ENCODE measurements at places on chromosomes 3 and 15. TPM values are rescaled to one million over a fixed set of nuclear protein-coding genes. Genes with fewer than 3 reads are reported as not detected.

GRCh38 chr3:154791611-154792010, 288.5 kb upstream of the MME start:
- H3K4me3 ChIP-seq: no peak overlapping the region
- no peak for DNase-seq
- no peaks in the 10 kb centered on the region for H3K27me3 ChIP-seq
- no peaks in the 10 kb centered on the region for H3K36me3 ChIP-seq

GRCh38 chr3:72182206-72182605, 397.3 kb upstream of the PROK2 start:
- H3K27me3 ChIP-seq: no peaks in the 10 kb centered on the region
- DNase-seq: no peak
- H3K27ac ChIP-seq: no peak overlapping the region
- H3K36me3 ChIP-seq: no peaks in the 10 kb centered on the region
- H3K4me1 ChIP-seq: peaks cover 7% of the 10 kb centered on the region

DNA sequence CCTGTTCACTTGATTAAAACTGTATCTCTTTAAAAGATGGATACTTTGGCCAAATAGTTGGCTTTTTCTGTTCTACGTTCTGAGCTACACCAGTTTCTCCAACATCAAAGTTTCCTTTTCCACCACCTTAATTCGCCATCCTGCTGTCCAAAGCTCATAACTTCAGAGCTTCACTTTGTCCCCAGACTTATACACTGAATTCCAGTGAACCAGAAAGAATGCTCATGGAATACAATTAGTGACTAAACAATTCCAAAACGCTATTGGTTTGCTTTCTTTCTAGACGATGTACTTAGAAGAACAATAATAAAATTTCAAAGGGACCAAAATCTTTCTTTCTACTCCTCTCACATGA, 23.2 kb downstream of the GPR15 start:
- no peaks in the 10 kb centered on the region for H3K4me1 ChIP-seq
- H3K27me3 ChIP-seq: peaks cover 4% of the 10 kb centered on the region
- no peak overlapping the region for H3K4me3 ChIP-seq
- no peak overlapping the region for H3K27ac ChIP-seq
- H3K36me3 ChIP-seq: no peaks in the 10 kb centered on the region
- DNase-seq: no peak

DNA sequence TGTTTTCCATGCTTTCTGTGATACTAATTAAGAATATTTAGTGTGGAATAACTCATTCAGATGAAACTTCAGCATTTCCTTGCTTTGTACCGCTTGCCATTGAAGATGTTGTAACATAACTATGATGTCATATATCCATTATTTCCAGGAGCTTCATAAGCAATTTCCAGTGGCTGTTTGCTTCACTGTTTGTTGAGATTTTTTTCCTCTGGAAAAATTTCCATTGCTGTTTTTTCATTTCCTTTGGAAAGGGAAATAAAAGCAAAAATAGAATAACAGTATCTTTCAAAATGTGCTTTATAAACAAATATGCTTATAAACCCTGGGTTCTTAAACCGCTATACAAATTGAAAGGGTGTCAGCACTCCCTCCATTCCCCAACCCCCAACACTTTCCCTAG, 319.6 kb upstream of the SEMA6D start:
- H3K27me3 ChIP-seq: peaks cover under 1% of the 10 kb centered on the region
- no peaks in the 10 kb centered on the region for H3K36me3 ChIP-seq
- no peak overlapping the region for H3K27ac ChIP-seq
- H3K4me3 ChIP-seq: no peak overlapping the region
- no peak for DNase-seq

Gene TRPM1
- total RNA-seq: not detected

Gene CTXN2
- total RNA-seq: not detected

DNA sequence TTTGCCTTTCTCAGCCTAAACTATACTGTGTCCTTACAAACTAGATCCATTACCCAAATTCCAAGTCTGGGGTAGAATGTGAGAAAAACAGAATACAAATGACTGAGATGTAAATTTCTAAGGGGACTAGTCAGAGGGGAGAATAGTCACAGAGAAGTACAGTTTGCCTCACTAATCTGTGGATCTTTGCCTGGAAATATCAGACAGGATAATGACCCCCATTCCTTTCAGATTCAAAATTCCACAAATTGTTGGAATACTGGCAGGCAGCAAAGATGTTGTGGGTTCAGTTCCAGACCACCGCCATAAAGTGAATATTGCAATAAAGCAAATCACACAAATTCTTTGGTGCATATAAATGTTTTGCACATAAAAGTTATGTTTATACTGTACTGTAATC, 762.8 kb upstream of the NR2F2 start:
- H3K4me3 ChIP-seq: no peak overlapping the region
- no peak for DNase-seq
- H3K36me3 ChIP-seq: no peaks in the 10 kb centered on the region
- no peaks in the 10 kb centered on the region for H3K4me1 ChIP-seq
- H3K27me3 ChIP-seq: no peaks in the 10 kb centered on the region

Gene TP63
- 1.3 TPM for total RNA-seq

- H3K27me3 ChIP-seq: no peaks in the 10 kb centered on the region
- DNase-seq: no peak
- H3K27ac ChIP-seq: no peak overlapping the region
- H3K4me1 ChIP-seq: peaks cover 7% of the 10 kb centered on the region
These were observed 6.4 kb upstream of the RTP3 start for GRCh38 chr3:46491089-46492070.

DNA sequence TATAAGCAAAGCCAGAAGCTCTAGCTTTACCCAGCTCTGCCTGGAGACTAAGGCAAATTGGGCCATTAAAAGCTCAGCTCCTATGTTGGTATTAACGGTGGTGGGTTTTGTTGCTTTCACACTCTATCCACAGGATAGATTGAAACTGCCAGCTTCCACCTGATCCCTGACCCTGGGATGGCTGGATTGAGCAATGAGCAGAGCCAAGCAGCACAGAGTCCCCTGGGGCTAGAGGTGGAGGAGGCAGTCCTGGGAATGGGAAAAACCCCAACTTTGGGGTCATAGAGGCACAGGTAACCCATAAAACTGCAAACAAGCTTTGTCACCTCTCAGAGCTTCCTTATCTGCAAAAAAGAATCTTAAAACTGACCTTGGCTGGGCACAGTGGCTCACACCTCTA, 6.6 kb downstream of the RHO start:
- no peak overlapping the region for H3K27ac ChIP-seq
- DNase-seq: no peak
- H3K4me3 ChIP-seq: no peak overlapping the region
- H3K36me3 ChIP-seq: no peaks in the 10 kb centered on the region

Gene ANKRD63
- total RNA-seq: not detected

- no peaks in the 10 kb centered on the region for H3K4me1 ChIP-seq
- no peak for DNase-seq
- H3K4me3 ChIP-seq: no peak overlapping the region
- H3K36me3 ChIP-seq: no peaks in the 10 kb centered on the region
These were observed 149.9 kb upstream of the PDZRN3 start for GRCh38 chr3:73774645-73775044.

Gene SAXO2
- 1.7 TPM for total RNA-seq

- H3K4me1 ChIP-seq: no peaks in the 10 kb centered on the region
- H3K27me3 ChIP-seq: no peaks in the 10 kb centered on the region
- no peak overlapping the region for H3K4me3 ChIP-seq
- no peak for DNase-seq
- H3K36me3 ChIP-seq: peaks cover 47% of the 10 kb centered on the region
- H3K27ac ChIP-seq: no peak overlapping the region
These were observed 75.1 kb downstream of the CCK start for GRCh38 chr3:42190701-42191442.

DNA sequence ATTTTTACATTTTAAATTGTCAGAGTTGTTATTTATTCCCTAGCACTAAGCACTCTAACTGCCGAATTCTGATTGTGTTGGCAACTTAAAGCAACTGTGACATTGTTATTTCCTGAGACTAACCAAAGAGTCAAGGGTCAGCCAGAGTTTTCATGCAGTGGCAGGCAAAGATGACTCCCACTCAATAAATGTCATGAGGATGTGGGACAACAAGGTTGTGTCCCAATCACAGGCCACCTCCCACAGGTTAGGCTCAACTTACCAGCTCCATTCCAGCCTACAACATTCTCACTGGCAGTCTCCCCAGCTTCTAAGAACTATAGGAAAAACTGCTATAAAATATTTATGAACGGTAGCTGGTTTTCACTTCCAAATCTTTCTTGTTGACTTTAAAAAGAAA, 80.1 kb downstream of the RSL24D1 start:
- no peak overlapping the region for H3K4me3 ChIP-seq
- H3K36me3 ChIP-seq: no peaks in the 10 kb centered on the region
- H3K27ac ChIP-seq: no peak overlapping the region
- H3K27me3 ChIP-seq: no peaks in the 10 kb centered on the region
- DNase-seq: no peak

GRCh38 chr15:48423342-48423741, 92.1 kb downstream of the DUT start:
- H3K36me3 ChIP-seq: peaks cover 19% of the 10 kb centered on the region
- no peaks in the 10 kb centered on the region for H3K27me3 ChIP-seq

Gene PLAAT1
- 0.96 TPM for total RNA-seq

DNA sequence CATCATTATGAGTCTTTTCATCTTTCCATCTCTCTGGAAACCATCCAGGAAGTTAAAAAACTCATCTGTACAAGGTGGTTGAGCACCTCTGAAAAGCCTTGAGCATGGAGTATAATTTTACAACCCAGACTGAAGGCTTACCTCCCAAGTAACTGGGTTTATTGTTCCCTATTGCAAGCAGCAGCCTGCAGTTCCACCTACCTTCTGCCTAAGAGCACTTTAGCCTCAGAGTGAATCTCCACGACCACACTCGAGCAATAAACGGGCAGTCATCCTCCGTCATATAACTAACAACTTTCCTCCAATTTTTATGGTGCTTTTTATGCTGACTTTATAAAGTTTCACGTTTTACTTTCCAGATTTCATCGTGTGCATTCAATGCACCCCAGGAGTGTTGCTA, 32.8 kb downstream of the OSBPL10 start:
- H3K27me3 ChIP-seq: no peaks in the 10 kb centered on the region
- H3K4me1 ChIP-seq: no peaks in the 10 kb centered on the region
- H3K36me3 ChIP-seq: no peaks in the 10 kb centered on the region

DNA sequence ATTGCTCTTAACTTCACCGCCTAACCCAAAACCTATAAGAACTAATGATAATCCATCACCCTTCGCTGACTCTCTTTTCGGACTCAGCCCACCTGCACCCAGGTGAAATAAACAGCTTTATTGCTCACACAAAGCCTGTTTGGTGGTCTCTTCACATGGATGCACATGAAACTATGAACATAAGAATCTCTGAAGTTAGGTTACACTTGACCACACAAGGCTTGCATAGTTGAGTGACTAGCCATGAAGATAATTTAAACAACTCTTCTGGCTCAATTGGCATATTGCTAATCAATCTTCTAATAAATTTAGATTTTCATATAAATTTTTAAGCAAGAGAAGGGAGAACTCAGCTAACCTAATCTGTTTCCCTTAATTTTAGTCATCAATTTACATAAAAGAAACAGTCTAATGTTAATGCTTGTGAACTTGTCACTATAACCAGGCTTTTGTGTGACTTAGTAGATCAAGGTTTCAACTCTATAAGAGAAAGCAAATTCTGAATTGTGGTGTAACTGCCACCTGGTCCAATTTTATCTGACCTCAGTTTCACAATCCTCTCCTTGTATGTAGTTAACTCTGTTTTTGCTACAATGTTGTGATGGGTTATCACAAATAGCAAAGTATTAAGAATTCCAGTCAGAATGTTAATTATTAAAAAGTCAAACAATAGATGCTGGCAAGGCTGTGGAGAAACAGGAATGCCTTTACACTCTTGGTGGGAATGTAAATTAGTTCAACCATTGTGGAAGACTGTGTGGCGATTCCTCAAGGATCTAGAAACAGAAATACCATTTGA, 82.0 kb downstream of the HHLA2 start:
- no peak overlapping the region for H3K4me3 ChIP-seq
- no peaks in the 10 kb centered on the region for H3K4me1 ChIP-seq
- no peaks in the 10 kb centered on the region for H3K27me3 ChIP-seq

DNA sequence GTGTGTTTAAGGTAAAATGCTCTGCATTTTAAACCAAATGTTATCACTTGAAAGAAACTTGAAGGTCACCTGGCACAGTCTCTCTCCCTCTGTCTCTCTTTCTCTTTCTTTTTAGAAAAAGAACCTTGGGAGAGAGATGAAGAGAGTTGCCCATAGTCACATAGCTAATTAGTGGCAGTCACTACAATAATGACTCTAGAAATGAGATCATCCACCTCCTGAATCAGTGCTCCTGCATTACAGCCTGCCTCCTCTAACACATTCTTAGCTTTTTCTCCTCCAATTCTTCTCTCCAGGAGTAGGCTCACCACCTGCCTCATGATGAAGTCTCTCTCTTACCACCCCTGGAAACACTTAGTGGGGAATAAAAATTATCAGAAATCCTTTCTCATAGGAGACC, 2.5 kb downstream of the MYH15 start:
- H3K4me1 ChIP-seq: no peaks in the 10 kb centered on the region
- no peaks in the 10 kb centered on the region for H3K27me3 ChIP-seq
- no peak overlapping the region for H3K27ac ChIP-seq
- no peak for DNase-seq
- H3K36me3 ChIP-seq: no peaks in the 10 kb centered on the region

DNA sequence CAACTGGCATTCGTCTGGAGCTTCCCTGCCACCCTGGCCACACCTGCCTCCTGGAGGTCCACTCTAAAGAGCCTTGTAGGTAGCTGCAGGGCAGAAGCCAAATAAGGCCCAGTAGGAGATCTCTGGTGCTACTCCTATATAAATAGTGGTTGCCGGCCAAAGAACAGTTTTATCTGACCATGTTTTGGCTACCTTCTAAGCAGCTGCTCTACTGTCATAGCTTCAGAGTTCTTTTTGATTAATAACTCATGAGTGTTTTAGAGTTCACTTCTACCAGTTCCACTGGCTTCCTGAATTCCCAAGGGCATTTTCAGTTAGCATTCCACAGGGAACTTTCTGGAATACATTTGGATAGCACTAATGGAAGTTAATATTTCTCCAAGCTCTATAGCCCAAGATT, 154.6 kb downstream of the B3GALNT1 start:
- no peaks in the 10 kb centered on the region for H3K27me3 ChIP-seq
- H3K4me1 ChIP-seq: peaks cover 6% of the 10 kb centered on the region
- H3K36me3 ChIP-seq: no peaks in the 10 kb centered on the region
- no peak overlapping the region for H3K4me3 ChIP-seq

Gene TBC1D21
- total RNA-seq: not detected

GRCh38 chr3:151281671-151282324, 3.5 kb upstream of the P2RY14 start:
- no peaks in the 10 kb centered on the region for H3K36me3 ChIP-seq
- peaks cover 8% of the 10 kb centered on the region for H3K4me1 ChIP-seq
- H3K27ac ChIP-seq: no peak overlapping the region

GRCh38 chr3:126350502-126351085, 6.6 kb downstream of the KLF15 start:
- H3K27me3 ChIP-seq: no peaks in the 10 kb centered on the region
- H3K27ac ChIP-seq: no peak overlapping the region
- peaks cover 42% of the 10 kb centered on the region for H3K4me1 ChIP-seq
- H3K4me3 ChIP-seq: no peak overlapping the region
- DNase-seq: peak; percentile 42

- no peaks in the 10 kb centered on the region for H3K27me3 ChIP-seq
- no peaks in the 10 kb centered on the region for H3K4me1 ChIP-seq
- H3K27ac ChIP-seq: no peak overlapping the region
- no peak overlapping the region for H3K4me3 ChIP-seq
These were observed 385.7 kb upstream of the NR2F2 start for GRCh38 chr15:95944661-95945255.

Gene FYTTD1
- 46.8 TPM for total RNA-seq

Gene GCNT3
- total RNA-seq: 1.1 TPM

Measured in upper lobe of right lung (tissue), 1 donor.